ENCODE measurements at places on chromosomes 4 and X. TPM values are rescaled to one million over a fixed set of nuclear protein-coding genes. Genes with fewer than 3 reads are reported as not detected.

The TCEAL8 gene
- 176 TPM for total RNA-seq

The FRAS1 gene
- total RNA-seq: not detected

- no peak for DNase-seq
Measured at GRCh38 chrX:119669424-119670037, 23.4 kb downstream of the SEPTIN6 start.

DNA sequence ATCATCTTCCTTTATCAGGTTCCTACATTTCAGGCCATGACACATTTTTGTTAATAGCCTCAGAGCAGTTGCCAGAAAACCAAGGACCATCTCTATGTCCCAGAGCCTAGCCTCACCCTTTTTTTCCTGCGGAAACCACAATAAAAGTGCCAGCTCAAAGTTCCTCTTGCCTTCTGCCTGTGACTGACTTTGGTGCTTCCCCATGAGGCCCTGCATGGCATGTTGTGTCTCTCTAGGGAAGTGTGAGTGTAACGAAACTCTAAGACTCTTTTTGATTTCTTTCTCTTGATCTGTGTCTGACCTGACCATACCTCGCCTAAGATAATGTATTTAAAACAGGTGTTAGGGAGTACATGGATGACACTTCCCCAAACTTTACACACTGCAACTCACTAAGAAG, 642.3 kb upstream of the BOD1L1 start:
- DNase-seq: no peak

- no peak for DNase-seq
Measured at GRCh38 chrX:134895805-134896581, 94.8 kb upstream of the SMIM10 start.

DNA sequence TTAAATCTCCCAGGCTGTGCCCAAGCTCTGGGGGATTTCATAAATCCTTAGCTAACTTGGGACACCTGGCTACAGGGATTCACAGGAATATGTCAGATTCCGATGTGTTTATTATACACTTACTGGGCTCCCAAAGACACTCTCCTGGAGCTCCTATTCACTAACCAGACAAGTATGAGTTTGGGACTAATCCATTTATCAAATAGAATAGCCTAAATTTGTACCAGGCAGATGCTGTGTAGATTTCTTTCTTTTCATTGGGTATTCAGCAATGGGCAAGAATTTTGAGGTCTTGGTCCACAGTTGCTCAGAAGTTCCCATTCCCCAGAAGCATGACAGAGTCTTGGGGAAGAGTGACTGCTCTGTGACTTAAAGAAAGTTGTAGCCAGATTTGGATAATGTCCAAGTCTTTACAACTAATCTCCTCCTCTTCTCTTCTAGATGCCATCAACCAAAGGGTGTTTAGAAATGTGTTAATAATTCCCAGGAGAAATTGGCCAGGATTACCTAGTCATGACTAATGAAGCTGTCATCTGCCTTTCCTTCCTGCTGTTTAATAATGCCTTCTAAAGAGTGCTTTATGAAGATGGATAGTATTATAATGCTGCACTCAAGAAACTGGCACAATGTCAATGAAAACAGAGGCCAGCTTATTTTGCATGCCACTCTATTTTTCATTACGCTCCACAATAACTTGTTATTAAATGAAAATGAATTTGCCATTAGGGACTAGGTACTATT, 120.9 kb downstream of the CHIC2 start:
- DNase-seq: peak; percentile 88

- DNase-seq: no peak
Measured at GRCh38 chr4:37236165-37236564, 8.4 kb upstream of the NWD2 start.

The CT47B1 gene
- not detected for total RNA-seq

- DNase-seq: peak; percentile 38
Measured at GRCh38 chr4:37884855-37885487, 5.9 kb upstream of the TBC1D1 start.

- DNase-seq: no peak
Measured at GRCh38 chr4:95264843-95265242, 283.9 kb downstream of the UNC5C start.

DNA sequence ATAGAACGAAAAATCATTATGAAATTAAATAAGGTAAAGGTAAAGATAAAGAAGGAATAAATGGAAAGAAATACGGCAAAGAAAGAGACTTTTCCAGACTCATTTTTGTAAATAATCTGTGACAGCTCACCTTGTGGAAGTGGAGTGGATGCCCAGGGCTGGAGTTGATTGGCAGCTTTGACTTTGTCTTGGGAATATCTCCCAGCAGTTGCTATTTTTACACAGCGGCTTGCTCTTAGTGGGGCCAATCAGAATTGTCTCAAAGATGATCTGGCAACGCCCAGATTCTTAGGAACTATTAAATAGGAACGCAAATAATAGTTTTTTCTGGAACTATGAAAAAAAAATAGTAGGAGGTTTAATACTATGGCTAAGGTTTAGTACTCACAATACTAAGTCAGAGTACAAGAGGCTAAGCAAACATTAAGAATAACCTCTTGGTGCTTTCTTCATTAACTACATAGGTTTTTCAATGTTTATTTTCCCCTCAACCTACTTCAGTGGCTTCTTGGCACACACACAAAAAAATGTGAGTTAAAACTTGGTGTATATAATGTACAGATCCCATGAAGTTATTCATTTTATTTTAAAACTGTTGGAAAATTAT, 132.7 kb downstream of the TRAM1L1 start:
- no peak for DNase-seq

The ERAS gene
- total RNA-seq: not detected

The TSPAN7 gene
- not detected for total RNA-seq

The MSN gene
- total RNA-seq: 706 TPM

Data from M059J (cell line).